NCI-H1694 (cell line): ENCODE measurements at places on chromosomes 1 and 21.

DNA sequence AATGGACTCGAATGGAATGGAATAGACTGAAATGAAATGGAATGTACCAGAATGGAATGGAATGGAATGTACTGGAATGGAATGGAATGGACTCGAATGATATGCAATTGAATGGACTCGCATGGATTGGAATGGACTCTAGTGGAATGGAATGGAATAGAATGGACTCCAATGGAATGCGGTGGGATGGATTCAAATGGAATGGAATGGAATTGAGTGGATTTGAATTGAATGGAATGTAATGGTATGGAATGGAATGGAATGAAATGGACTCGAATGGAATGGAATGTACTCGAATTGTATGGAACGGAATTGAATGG is 99.6 kb upstream of the FBXO28 start:
- no peak for DNase-seq

- no peak for DNase-seq
These were observed 239.3 kb downstream of the ASTN1 start for GRCh38 chr1:176925223-176925622.

GRCh38 chr1:175906370-175906769 is 163.0 kb upstream of the TNR start:
- no peak for DNase-seq

- no peak for DNase-seq
These were observed 152.8 kb downstream of the FOXD2 start for GRCh38 chr1:47590523-47591225.

DNA sequence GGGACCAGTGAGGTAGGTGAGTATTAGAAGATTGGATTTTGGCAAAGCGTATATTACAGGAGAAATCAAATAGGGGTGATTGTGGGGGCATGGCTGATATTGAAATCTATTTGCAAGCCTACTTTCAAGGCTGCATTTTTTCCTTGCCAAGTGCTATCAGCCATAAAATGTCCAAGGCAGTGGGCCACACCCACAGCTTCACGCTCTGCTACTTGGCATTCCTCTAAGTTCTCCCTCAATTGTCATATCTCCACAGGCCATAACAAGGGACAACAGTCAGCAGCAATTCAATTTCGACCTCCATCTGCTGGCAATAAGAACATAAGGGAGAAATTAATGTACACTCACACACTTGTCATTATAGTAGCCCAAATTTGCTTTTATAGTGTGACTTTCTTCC is 667.1 kb upstream of the PKN2 start:
- no peak for DNase-seq

- DNase-seq = no peak
These were observed 520 bp downstream of the TARS2 start for GRCh38 chr1:150487763-150488115.

GRCh38 chr1:115606305-115606704 is 35.5 kb upstream of the VANGL1 start:
- DNase-seq = no peak

GRCh38 chr1:40662151-40662550 is 3.3 kb downstream of the RIMS3 start:
- no peak for DNase-seq

- no peak for DNase-seq
These were observed 4.1 kb downstream of the NRIP1 start for GRCh38 chr21:15060543-15061175.
